ENCODE measurements at places on chromosomes 5 and 9.

DNA sequence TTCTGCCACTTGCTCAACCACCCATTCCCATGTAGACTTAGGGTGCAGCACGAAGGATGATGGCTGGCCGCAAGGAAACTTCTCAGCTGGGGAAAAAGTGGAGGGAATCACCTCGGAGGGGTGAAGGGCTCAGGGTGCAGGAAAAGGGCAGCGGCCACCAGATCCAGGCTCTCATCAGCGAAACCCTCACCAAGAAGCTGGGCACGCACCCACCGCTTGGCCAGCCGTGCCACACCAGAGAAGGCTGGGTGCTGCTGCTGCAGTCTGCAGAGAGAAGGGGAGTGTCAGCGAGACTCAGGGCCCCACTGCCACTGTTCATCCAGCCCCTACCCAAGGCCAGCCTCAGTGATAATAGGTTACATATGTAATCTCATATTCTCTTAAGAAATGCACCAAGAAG lies 8.6 kb downstream of the NOL6 start:
- DNase-seq, result no peak

- DNase-seq, result no peak
Observed at GRCh38 chr9:132041798-132042197, 37.9 kb downstream of the MED27 start.

- no peak for DNase-seq
Observed at GRCh38 chr5:164578911-164579310, 1073.5 kb downstream of the MAT2B start.

- no peak for DNase-seq
Observed at GRCh38 chr5:14416621-14417275, 164.8 kb upstream of the OTULINL start.

GRCh38 chr9:13165236-13165945 lies 114.1 kb downstream of the MPDZ start:
- DNase-seq, result no peak
